ENCODE measurements at places on chromosomes 2 and 18.

DNA sequence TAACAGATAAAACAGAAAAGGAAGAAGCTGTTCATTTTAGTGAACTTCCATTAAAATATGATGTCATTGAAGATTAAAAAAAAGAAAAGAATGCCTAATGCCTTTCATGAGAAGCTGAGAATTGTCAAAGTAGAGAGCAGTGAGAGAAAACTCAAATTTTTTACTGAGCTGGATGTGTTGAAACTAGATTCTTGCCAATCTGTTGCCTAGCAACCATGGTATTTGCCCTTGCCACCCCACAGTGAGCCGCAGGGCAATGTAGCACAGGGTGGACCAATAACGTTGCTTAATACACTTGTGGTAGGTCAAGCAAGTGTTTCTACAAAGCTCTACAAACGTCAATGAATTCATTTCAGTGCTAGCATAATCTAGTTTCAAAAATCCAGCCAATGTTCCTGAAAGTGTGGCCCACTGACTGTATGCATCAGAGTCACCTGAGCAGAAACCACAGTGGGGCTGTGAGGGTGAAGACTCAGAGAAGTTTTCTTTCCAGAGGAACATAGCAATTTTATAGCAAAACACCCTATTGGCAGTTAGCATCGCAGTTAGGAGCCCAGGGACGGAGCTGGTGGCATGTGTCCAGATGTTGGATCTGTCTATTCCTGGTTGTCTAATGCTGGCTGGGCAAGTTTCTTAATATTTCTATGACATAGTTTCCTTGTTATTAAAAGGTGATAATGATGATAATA, 132.2 kb downstream of the DOCK10 start:
- DNase-seq = no peak

DNA sequence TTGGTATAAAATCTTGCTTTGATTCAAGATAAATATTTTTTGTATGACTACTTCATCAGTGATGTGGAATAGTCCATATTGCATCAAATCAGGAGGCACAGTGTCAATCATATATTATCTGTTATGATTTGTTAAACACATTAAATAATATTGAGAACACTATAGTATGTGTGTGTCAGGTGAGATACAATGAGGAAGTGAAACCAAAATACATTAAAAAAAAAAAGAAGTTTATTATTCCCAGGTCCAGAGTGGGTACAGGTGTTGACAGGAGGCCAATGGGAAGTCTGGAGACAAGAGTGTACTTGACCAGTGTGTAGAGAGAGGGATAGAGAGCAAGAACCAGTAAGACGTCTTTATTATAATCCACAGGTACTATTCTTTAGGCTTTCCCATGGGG, 292.6 kb downstream of the FSIP2 start:
- no peak for DNase-seq

- DNase-seq = no peak
These were observed 16.3 kb downstream of the NYAP2 start for GRCh38 chr2:225415792-225416191.

- no peak for DNase-seq
These were observed 19.7 kb downstream of the CFAP65 start for GRCh38 chr2:219021591-219021990.

- DNase-seq = peak; percentile 81
These were observed 972 bp upstream of the DLX2 start for GRCh38 chr2:172103471-172104272.

Data from LoVo (cell line).